H9 (cell line): ENCODE measurements at places on chromosomes 16 and 17. TPM values are rescaled to one million over a fixed set of nuclear protein-coding genes. Genes with fewer than 3 reads are reported as not detected.

DNA sequence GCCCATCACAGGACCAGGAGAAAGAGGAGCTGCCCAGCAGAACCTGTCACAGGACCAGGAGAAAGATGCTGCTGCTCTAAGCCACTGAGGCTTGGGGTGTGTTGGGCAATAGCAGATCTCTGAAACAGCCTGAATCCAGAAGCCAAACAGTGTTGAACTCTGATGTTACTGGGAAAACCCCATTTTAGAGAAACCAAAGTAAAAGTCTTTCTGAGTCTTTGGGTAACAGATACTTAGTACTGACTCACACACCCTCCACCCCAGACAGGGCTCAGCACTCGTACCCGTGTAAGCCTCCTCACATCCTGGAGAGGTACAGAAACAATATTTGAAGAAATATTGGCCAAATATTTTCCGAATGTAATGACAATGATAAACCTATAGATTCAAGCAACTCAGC lies 82.8 kb upstream of the GNG13 start:
- no peak overlapping the region for H3K4me3 ChIP-seq
- no peak for DNase-seq
- H3K27me3 ChIP-seq: no peaks in the 10 kb centered on the region
- H3K36me3 ChIP-seq: no peaks in the 10 kb centered on the region
- no peaks in the 10 kb centered on the region for H3K4me1 ChIP-seq

DNA sequence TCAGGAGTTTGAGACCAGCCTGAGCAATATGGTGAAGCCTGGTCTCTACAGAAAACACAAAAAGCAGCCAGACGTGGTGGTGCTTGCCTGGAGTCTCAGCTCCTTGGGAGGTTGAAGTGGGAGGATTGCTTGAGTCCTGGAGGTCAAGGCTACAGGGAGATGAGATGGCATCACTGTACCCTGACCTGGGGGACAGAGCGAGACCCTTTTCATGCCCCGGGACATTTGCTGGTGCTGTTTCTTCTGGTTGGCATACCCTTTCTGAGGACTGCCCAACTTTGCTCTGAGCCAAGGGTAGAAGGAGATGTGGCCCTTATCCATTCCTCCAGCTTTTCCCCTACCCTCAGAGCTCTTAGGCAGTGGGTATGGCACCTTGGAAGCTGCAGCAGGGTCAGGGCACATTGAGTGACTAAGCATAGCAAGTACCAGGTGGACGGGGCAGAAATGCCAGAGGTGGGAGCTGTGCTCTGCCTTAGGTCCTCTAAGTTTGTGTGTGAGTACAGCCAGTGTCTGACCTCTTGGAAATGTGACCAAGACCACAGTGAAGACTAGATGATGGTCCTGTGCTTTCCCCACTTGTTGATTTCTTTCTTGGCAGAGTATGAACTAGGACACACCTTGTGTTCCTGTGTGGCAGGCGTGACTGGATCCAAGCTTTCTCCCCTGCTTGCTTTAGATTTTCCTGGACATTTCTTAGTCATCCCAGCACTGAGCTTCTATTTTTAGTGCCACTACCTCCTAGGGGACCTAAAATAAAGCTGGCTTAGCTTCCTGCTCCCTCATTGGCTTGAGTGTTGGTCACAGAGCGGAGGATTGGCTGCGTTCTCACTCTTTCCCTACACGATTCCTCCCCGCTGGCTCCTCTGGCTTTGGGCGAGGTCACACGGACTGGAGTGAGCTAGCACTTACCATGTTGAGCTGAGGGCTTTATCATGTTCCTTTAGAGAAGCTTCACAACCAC lies 9.9 kb upstream of the EDC4 start:
- H3K27me3 ChIP-seq: no peaks in the 10 kb centered on the region
- H3K4me3 ChIP-seq: no peak overlapping the region
- no peak overlapping the region for H3K27ac ChIP-seq
- 0 out of 2 replicates have a peak, but pooled peaks cover 2% of the 10 kb centered on the region for H3K4me1 ChIP-seq

- no peak overlapping the region for H3K27ac ChIP-seq
- H3K36me3 ChIP-seq: no peaks in the 10 kb centered on the region
- no peak overlapping the region for H3K4me3 ChIP-seq
- no peak for DNase-seq
- H3K27me3 ChIP-seq: no peaks in the 10 kb centered on the region
These were observed 176.1 kb upstream of the CDH5 start for GRCh38 chr16:66190411-66190810.

DNA sequence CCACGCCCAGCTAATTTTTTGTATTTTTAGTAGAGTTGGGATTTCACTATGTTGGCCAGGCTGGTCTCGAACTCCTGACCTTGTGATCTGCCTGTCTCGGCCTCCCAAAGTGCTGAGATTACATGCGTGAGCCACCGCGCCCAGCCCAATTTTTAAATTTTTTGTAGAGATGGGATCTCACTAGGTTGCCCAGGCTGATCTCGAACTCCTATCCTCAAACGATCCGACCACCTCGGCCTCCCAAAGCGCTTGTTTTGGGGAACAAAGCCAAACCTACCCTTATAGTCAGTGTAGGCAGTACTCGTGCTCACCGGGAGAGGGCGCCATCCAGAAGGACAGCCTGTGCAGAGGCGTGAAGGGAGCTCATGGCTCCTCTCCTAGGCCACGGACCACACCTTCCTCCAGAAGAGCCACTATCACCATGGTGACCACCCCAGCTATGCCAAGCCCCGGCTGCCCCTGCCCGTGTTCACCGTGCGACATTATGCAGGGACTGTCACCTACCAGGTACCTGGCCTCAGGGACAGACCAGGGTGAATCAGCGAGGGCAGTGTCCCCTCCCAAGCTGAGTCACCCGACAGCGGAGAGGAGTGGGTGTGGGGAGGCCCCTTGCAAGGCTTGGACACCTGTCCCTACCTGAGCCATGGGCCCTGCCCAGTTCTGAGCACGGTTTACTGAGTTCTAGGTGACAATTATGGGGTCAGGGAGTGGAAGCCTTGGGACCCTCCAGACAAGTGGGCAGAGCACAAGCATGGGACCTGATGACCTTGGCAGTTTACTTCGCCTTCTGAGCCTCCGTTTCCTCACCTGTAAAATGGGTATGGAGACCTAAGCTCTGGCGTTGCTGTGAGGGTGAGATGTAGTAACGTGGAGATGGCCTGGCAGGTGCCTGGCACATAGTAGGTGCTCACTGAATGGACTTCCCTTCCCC lies 13.7 kb downstream of the MYO15B start:
- no peak overlapping the region for H3K4me3 ChIP-seq
- no peaks in the 10 kb centered on the region for H3K36me3 ChIP-seq
- peak; percentile 92 for DNase-seq
- no peak overlapping the region for H3K27ac ChIP-seq
- no peaks in the 10 kb centered on the region for H3K4me1 ChIP-seq
- no peaks in the 10 kb centered on the region for H3K27me3 ChIP-seq

Gene RNU2-1
- total RNA-seq: 6,078 and 6,186 TPM in 2 replicates

Gene EXOC3L1
- total RNA-seq: 3.1 and 3.3 TPM in 2 replicates
